Renal cortex interstitium (tissue), 15 donors: ENCODE measurements at places on chromosomes 5 and 9. TPM values are rescaled to one million over a fixed set of nuclear protein-coding genes. Genes with fewer than 3 reads are reported as not detected.

The BNC2 gene
- 8.9 TPM for polyA plus RNA-seq

The GRAMD2B gene
- polyA plus RNA-seq = 20.8 TPM

The CCDC187 gene
- polyA plus RNA-seq = 4.5 TPM

The TUSC1 gene
- 20.2 TPM for polyA plus RNA-seq

- DNase-seq = no peak
Measured at GRCh38 chr9:105232207-105232606, 12.2 kb upstream of the SLC44A1 start.

GRCh38 chr5:176492431-176492830, 44.2 kb downstream of the FAF2 start:
- DNase-seq = no peak

DNA sequence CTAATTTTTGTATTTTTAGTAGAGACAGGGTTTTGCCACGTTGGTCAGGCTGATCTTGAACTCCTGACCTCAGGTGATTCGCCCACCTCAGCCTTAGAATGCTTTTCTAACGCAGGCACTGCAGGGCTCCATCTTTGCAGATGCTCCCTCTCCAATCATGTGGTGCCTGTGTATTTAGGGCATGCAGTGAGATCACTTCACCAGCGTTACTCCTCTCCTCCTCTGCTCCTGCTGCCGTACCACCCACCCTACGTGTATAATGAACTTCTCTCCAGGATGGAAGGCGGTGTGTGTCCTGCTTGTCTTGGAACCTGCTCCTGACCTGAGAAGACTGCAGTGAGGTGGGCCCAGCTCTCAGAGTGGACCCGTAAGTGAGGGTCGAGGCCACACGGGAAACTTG, 13.6 kb upstream of the CFAP157 start:
- DNase-seq = no peak

DNA sequence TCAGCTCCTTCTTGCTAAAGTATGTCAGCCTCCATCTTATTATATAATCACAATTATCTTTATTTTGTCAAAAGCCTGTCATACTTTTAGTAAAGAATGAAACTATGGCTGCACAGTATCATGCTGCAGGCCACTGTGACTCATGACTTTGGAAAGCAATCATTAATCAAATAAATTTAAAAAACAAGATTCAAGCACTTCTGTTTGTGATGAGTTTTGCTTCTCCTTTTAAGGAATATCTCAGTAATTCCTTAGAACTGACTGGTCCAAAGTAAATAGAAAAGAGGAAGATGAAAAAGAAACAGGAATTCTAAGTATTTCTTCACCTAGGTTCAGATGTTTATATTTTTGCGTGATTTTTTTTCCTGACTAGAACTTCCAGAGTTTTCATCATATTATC, 83.1 kb downstream of the EDIL3 start:
- no peak for DNase-seq

GRCh38 chr9:103730866-103731265, 363.2 kb upstream of the SMC2 start:
- no peak for DNase-seq

- DNase-seq = peak; percentile 38
Measured at GRCh38 chr5:136174021-136174659, 18.8 kb downstream of the SMIM32 start.

- no peak for DNase-seq
Measured at GRCh38 chr9:90012949-90013348, 408.1 kb downstream of the GADD45G start.

GRCh38 chr5:159286420-159287035, 23.4 kb downstream of the UBLCP1 start:
- DNase-seq = no peak

GRCh38 chr5:119302916-119303897, 52.6 kb upstream of the TNFAIP8 start:
- no peak for DNase-seq

DNA sequence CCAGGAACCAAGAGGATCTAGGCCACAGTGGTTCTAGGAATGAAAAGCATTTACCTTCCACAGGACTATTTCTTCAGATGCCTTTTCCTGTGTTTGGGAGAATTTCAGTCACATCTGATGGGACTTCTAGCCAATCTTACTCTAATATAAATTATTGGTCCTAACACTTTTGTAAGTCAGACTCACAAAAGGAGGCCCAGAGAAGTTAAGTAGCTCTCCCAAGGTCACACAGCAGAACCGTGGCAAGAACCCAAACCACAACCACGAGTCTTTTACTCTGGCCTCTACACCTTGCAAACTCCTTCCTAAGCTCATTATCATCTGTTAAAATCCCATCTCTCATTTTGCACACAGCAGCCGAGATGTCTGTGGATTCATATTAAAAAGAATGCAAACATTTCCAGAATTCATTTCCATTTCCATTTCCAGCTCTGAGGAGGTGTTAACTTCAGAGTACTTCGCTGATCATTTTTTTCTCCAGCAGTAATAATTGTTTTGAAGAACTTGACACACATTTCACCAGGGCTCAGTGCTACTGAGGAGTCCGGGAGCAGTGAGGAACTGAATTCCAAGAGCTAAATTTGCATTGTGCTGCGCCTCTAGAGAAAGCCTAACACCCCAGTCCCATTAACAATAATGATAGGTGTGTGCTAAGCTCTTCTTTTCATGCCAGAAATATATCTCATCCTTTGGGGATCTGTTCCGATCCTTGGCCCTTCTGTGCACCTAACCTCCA, 168.1 kb downstream of the SEMA6A start:
- DNase-seq = no peak

DNA sequence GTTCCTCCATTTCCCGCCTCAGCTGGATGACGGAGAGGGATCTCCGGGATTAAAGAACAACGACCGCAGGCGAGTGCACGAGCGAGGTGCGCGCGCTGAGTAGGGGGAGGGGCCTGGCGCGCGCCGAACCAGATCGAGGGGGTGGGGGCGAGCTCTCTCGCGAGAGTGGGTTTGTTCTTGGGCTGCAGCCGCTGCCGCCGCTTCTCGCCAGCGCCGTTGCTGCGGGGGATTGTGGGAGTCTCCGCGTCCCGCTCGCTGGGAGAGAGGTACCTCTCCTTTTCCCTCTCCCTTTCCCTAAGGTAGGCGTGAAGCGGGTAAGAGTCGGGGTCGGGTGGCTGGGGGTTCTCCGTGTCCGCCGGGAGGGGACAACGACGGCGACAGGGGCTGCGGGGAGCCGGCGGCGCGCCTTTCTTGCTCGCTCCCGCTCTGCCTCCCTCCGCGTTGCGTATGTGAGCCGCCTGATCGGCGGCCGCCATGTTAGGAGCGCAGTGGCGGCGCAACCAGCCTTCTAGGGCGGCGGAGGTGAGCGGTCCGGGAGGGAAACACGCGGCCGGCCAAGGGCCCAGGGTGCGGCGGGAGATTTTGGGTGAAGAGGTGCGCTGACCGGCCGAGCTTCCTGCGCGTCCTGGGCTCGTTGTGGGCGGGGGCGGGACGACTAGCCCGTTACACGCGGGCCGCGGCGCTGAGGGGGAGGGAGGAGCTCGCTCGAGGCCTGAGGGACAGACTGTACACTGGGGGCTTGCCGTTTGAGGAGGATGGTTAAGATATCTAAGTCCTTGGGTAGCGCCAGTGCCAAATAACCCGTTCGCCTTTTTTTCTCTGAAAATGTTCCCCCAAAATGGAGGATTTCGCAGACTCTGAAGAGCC, at the start of gene MATR3:
TSS of gene MATR3 (plus strand) at position 234 of the 867 bp plus-strand sequence. CDS start 13,676 bp downstream, outside the sequence.
- peak; percentile 95 for DNase-seq

DNA sequence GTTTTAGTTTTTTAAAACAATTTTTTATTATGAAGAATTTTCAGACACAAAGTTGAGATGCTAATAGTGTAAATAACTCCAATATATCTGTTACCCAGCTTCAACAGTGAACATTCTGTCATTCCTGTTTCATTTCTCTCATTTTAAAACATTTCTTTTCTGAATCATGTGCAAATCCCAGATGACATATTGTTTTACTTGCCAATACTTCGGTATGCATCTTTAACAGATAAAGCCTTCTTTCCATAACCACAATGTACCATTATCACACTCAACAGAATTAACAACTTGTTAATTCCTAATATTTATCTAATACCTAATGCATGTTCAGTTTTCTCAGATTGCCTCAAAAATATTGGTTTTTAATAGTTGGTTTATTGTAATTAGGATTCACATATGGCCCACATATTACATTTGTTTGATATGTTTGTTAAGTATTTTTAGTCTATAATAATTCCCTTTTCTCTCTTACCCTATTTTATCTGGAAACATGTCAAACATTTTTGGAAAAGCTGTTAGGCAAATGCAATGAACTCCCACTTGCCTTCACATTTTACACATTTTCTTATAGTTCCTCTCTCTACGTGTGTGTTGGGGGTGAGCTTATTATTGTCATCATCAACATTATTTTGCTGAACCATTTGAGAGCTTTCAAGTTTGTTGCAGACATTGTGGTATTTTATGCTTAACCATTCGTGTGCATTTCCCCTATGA, 58.7 kb upstream of the ANKRD55 start:
- no peak for DNase-seq

GRCh38 chr9:122846371-122846940, 18.1 kb upstream of the PDCL start:
- DNase-seq = no peak
